ENCODE measurements at places on chromosomes 7 and 10.

- DNase-seq = no peak
Measured at GRCh38 chr7:35576031-35576573, 118.8 kb downstream of the HERPUD2 start.

GRCh38 chr10:71888248-71888622 is 37.2 kb upstream of the PSAP start:
- DNase-seq = no peak

- DNase-seq = no peak
Measured at GRCh38 chr7:34787586-34787985, 129.6 kb downstream of the NPSR1 start.

- peak; percentile 98 for DNase-seq
Measured at GRCh38 chr10:26860443-26861204, at the start of gene ABI1. ABI1 (minus strand) TSS chr10:26860958; CDS start chr10:26860863, 95 bp downstream.

GRCh38 chr10:23174074-23174976 is 17.8 kb upstream of the PTF1A start:
- no peak for DNase-seq

DNA sequence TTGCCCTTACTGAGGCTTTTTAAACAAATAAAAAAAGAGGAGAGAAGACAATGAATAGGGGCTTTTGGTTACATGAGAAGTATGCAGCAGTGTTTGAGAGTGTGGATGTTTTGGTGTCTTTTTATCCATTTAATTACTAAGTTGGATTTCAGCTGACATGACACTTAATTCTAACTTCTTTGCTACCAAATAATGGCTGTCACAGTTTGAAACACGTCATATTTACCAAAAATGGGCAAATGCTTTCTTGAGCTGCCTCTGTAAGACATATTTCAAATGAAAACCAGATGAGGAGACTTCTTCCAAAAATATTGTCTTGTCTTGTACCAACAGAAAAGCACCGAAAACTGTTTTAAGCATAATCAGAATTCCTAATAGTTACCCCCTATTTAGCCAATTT is 4.0 kb downstream of the ABCB4 start:
- peak; percentile 15 for DNase-seq

DNA sequence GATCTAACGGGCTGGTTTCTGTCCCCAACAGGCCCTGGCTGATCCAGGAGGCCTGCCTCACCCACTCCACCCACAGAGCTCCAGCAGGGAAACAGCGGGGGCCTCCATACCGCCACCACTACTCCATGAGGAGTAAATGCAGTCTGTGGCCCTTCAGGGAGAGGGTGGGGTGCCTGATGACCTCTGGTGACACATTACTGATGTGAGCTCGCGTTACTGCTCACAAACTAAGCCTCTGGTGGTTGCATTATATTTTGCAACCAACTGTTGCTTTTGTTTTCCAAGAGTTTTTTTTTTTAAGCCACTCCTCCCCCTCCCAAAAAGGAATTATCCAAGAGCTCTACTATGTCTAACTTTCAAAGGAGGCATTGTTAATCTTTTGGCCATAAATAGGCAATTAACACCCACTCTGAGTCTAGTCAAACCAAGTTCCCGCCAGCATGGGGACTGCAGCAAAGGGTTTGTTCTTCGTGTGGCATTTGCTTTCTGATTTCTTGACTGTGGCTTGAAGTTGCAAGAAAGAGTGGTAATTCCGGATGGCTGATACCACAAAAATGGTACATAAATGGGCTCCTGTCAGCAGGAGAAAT is 72.6 kb downstream of the FAM53B start:
- peak; percentile 52 for DNase-seq

DNA sequence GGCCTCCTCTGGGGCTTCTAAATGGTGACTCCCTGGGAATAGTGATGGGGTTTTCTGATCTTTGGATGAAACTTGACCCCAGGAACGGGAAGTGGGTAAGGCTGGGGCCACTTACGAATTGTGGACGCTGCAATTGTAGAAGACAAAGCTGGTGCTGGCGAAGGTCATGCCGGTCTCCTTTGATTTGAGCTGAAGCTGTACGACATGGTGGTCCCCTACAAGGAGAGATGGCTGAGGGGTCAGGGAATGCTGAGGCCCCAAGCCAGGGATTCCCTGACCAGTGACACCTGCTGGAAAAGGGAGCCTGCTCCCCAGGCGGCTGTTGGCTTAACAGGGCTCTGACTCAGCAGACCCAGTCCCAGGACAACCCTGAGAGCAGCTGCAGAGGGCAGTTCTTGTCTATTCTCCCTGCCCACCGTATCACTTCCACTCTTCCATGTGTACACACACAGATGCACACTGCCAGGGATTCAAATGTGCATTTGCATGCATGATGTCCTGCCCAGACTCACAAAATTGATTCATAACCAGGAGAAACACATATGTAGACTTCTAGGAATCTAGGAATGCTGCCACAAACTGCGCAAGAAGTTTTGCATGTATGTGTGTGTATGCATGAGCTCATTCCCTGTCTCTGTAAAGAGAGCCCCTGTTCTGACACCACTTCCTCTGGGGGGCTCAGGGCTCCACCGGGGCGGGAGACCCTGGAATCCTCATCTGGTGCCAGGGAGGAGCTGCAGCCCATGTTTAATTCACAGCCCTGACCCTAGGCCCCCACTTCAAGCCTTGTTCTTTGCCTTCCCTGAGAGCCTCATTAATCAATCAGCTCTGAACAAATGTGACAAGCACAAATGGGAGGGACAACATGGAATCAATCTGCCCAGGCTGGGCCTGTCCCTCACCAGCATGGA is 350.0 kb downstream of the PLXNA4 start:
- DNase-seq = peak; percentile 67

DNA sequence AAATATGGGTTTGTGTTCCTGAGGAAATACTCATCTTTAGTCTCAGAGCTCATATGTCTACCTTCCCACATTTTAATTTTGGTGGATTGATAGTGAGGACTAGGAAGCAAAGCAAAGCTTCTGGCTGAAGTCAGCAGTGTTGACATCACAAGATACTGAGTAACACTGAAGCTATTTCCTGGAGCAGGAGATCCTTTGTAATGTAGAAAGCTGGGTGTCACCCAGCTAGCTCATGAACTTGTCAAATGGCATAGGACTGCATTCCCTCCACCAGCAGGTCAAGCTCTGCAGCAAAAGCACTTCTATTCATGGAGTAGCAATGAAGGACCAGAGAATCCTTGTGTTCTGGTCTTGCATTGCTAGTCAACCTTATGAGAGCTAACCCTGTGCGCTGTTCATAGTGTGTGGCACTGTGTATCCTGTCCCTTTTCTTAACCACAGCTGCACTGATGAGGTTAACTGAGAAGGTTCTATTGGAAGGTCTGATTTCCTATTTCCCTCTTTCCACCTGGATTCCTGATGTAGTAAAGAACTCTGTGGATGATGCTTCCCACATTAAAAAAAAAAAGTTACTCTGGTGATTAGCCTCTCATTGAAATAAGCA is 94.8 kb upstream of the ZNF804B start:
- DNase-seq = peak; percentile 79

- DNase-seq = peak; percentile 46
Measured at GRCh38 chr7:133230591-133231194, 22.2 kb upstream of the EXOC4 start.

- DNase-seq = no peak
Measured at GRCh38 chr10:44939691-44940401, 19.8 kb upstream of the RASSF4 start.

- no peak for DNase-seq
Measured at GRCh38 chr7:154584352-154585252, 418.3 kb downstream of the PAXIP1 start.

DNA sequence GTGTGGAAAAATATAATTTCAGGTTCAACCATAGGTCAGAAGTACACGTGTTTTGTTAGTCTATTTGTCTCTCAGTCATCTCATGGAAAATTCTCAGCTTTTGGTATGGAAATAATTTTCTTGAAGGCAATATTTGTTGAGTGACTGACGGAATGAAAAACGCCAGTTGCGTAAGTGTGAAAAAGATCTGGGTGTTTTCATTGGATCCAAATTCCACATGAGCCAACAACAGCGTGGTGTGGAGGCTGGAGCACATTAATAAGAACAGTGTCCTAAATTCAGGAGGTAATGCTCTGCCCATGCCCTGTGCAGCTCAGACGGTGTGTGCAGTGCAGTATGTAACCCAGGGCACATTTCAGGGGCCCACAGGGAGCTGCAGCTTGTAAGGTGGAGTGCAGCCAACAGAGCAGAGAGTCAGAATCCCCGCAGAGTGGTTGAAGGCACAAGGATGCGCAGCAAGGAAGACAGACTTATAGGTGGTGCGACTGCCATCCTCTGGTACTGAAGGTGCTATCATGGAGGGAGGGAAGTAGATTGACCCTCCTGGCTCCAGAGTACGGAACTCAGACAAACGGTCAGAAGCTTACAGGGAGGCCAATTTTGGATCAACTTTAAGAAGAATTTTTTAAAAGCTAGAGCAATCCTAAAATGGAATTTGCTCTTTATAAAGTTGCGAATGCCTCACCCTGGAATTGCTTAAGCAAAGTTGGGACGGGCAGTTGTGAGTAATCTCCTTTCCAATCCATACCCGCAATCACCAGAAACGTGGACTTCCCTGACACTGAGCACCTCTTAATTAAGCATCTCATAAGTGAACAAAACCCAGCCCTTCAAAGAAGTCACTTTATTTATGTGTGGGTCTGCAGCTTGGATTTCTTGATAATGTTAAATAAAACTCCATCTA is 38.0 kb downstream of the EGFR start:
- DNase-seq = peak; percentile 67

DNA sequence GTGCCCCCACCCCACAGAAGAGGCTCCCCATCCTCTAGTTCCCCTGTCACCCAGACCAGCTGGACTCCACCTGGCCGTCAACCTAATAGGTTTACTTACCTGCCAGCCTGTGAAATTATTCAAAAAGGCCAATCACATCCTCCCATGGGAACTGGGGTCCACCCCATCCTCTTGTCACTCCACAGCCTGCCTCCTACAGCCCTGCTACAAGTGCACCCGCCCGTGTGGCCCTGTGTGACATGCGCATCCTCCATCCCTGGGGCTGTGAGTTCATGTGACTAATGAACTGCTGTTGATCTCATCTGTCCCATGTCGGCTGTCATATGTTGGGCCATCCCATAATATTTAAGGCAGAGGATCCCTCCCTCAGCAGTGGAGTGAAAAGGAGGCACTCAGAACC is 39.4 kb downstream of the AOC1 start:
- DNase-seq = no peak

GRCh38 chr10:121296378-121296777 is 301.9 kb downstream of the FGFR2 start:
- no peak for DNase-seq

DNA sequence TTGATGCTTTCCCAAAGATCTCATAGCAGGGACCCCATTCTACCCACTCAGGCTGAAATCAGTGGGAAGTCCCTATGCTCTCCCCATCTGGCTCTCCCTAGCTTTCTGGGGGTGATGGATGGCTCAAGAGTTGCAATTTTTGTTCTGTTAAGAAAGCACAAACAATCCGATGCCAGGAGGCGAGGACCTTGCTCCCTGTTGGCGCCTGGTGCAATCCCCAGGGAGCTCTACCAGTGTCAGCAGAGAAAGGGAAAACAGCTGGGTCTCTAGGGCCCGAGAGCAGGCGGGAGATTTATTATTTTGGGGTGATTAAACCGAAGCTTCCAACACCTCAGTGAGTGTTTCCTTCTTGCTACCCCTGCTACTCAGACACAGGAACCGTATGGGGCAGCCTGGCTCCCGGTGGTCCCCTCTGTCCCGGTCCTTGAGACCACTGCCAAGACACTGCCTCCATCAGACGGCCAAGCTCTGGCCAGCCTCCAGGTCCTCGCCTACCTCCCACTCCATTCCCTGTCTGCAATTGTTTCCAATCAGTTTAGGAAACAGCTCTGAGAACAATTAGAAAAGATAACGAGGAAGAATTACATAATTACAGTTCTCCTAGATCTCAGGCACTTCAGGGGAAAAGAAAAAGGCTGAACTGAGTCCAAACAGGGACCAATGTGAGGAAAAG is 147.9 kb downstream of the PLXNA4 start:
- DNase-seq = no peak

GRCh38 chr10:60480865-60481563 is 91.3 kb upstream of the ANK3 start:
- peak; percentile 91 for DNase-seq

GRCh38 chr7:142668495-142668894 is 80.8 kb upstream of the PRSS1 start:
- no peak for DNase-seq

- DNase-seq = no peak
Measured at GRCh38 chr7:74253331-74253730, 868 bp downstream of the RFC2 start.

- DNase-seq = no peak
Measured at GRCh38 chr10:30853066-30853465, 178.6 kb downstream of the ZNF438 start.

DNA sequence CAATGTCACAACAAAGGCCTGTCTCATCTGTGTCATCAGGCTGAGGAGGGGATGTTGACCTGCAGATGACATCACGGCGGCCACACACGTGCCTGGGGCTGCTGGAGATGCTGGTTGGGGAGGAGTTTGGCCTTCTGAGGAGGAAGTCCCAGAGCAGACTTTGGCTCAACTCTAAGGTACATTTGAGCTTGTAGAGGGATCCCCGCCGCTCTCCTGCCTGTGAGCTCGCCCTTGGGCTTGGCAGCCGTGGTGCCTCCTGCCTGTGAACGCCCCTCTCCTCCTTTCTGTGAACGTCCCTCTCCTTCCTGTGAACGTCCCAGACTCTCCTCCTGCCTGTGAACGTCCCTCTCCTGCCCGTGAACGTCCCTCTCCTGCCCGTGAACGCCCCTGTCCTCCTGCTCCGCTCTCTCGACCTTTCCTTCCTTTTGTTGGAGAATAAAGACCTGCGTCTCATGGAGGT is 176.4 kb downstream of the DNAJB6 start:
- no peak for DNase-seq

DNA sequence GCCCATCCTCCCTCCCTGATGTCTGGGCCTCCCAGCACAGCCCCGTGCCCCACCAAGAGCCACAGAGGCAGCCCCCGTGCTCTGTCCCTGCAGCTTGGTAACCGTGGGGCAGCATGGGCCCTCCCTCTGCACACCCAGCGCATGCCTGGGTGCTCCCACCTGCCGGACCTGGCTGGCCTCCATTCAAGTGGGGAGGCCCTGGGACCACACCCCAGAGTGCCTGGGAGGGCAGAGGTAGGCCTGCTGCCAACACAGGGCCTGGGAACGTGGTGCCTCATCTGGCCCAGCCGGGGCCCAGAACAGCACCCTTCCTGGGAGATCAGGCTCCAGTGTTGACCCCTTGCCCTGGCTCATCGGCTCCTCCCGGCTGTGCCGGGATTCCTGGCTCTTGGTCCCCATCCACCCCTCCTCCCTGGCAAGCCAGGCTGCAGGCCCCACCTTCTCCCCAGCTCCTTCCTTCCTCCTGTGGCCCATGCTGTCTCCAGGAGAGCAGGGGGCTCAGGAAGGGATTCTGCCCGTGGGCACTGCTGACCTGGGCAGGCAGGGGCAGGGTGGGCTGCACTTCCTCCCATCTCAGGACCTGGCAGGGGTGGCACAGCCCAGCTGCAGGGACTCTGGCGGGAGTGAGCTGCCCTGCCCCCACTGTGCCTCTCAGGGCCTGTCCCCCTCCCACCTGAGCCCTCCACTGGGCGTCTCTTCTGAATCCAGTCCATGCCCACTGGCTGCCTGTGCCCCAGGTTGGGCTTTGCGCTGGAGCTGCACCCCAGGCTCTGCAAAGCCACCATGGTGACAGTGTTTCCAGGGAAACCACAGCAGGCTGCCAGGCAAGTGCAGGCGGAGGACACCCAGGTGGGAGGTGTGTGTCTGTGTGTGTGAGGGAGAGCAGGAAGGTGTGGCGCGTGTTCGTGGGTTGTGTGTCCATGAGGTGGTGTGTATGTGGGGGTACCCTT is 32.6 kb downstream of the PWWP2B start:
- no peak for DNase-seq

All from fibroblast of skin of back (primary cell).